ENCODE measurements at places on chromosomes 2 and 18.
A peak's percentile ranks its signal among the peaks of the same experiment; 100 is the strongest.

DNA sequence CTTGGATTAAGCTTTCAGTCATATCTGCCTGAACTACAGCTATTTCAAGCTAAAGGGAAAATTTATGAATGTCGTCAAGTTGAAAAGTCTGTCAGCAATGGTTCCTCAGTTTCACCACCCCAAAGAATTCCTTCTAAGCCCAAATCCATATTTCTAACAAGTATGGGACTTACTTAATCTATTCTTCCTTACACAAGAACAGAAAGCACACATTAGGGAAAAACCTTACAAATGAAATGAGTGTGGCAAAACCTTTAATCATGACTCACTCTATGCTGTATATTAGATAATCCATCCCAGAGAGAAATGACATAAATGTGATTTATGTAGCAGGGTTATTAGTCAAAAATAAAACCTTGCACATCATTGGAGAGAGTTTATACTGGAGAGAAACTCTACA, 78.9 kb downstream of the RAB31 start:
- no peaks in the 10 kb centered on the region for H3K27me3 ChIP-seq
- H3K27ac ChIP-seq, result no peak overlapping the region
- H3K4me1 ChIP-seq, result no peaks in the 10 kb centered on the region

- no peaks in the 10 kb centered on the region for H3K27me3 ChIP-seq
- H3K4me1 ChIP-seq, result no peaks in the 10 kb centered on the region
- H3K4me3 ChIP-seq, result no peak overlapping the region
- no peak for DNase-seq
Observed at GRCh38 chr2:108106731-108107130, 120.4 kb downstream of the SLC5A7 start.

GRCh38 chr2:10884574-10884975, 27.2 kb upstream of the KCNF1 start:
- no peaks in the 10 kb centered on the region for H3K4me1 ChIP-seq
- no peaks in the 10 kb centered on the region for H3K36me3 ChIP-seq
- H3K4me3 ChIP-seq, result no peak overlapping the region
- H3K27me3 ChIP-seq, result no peaks in the 10 kb centered on the region
- no peak overlapping the region for H3K27ac ChIP-seq

GRCh38 chr2:128442891-128443302, 124.2 kb upstream of the HS6ST1 start:
- no peaks in the 10 kb centered on the region for H3K27me3 ChIP-seq
- DNase-seq, result peak; percentile 10
- H3K4me3 ChIP-seq, result no peak overlapping the region
- no peak overlapping the region for H3K27ac ChIP-seq

DNA sequence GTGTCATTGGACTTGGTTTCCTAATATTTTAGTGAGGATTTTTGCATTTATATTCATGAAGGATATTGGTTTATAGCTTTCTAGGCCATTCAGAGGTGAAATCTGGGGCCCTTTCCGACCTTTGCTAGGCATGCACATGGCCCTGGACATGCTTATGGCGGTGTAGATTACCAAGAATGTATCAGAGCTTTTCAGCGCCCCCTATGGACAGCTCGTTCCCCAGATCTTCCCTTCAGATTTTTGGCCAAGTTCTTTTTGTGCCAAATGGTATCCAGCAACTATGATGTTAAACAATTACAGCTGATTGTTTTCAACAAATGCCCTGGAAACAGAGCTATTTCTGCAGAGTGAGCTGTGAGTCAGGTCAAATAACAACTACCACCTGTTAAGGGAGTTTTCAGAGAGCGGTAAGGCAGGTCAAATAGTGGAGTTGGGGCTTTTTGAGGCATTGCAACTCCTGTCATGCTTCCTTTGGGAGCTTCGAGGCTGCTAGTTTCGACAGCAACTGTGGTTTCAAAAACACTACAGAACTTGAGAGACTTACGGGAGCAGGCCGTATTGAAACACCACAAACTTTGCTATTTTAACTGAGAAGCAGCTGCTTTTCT, 188.3 kb downstream of the ZNF516 start:
- no peak for DNase-seq
- H3K27me3 ChIP-seq, result no peaks in the 10 kb centered on the region
- no peak overlapping the region for H3K4me3 ChIP-seq

- H3K4me3 ChIP-seq, result no peak overlapping the region
- DNase-seq, result no peak
- H3K27me3 ChIP-seq, result no peaks in the 10 kb centered on the region
- no peak overlapping the region for H3K27ac ChIP-seq
- H3K4me1 ChIP-seq, result no peaks in the 10 kb centered on the region
Observed at GRCh38 chr18:11002277-11002676, 147.1 kb downstream of the PIEZO2 start.

- no peaks in the 10 kb centered on the region for H3K36me3 ChIP-seq
- no peak for DNase-seq
- H3K27me3 ChIP-seq, result no peaks in the 10 kb centered on the region
- H3K27ac ChIP-seq, result no peak overlapping the region
Observed at GRCh38 chr2:190425221-190425866, 17.2 kb downstream of the MFSD6 start.

- H3K27me3 ChIP-seq, result no peaks in the 10 kb centered on the region
- no peaks in the 10 kb centered on the region for H3K4me1 ChIP-seq
- DNase-seq, result no peak
- H3K4me3 ChIP-seq, result no peak overlapping the region
Observed at GRCh38 chr2:48613211-48613610, 4.4 kb upstream of the GTF2A1L start.

DNA sequence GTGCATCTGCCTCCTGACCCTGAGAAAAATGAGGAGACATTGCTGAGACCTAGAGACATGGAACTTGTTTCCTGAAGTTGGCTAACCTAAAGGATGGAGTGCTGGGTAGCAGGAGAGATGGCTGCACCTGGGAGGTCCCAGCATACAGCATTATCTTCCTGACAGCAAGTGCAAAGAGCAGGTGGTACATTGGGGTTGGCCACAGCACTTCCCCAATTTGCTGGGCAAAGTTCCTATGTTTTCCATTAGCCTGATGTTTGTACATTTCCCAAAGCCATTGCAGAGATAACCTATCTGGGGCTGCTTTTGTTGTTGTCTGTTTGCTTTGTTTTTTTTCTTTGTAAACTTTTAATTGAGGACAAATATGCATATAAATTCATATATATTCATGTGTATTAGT, 296.7 kb downstream of the HRH4 start:
- H3K36me3 ChIP-seq, result no peaks in the 10 kb centered on the region
- no peak overlapping the region for H3K4me3 ChIP-seq
- no peaks in the 10 kb centered on the region for H3K27me3 ChIP-seq
- DNase-seq, result no peak
- H3K4me1 ChIP-seq, result no peaks in the 10 kb centered on the region

DNA sequence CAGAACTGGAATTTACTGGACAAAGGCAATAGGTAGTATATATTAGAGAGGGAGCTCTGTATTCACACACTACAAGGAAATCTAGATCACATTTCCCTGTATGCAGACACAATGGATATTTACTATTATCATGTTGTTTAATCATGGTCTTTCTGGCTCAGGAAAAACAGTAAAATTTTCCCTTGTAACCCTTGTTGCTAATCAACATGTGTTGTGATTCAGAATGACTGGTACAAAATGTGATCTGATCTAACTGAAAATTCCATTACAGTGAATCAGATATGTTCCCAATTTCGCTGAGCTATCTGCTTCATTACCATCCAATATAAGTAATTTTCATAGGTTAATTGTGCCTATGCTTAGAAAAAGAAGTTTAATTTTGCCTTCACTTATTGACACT, 1109.7 kb downstream of the LRP1B start:
- no peak for DNase-seq
- no peaks in the 10 kb centered on the region for H3K27me3 ChIP-seq
- no peak overlapping the region for H3K4me3 ChIP-seq

DNA sequence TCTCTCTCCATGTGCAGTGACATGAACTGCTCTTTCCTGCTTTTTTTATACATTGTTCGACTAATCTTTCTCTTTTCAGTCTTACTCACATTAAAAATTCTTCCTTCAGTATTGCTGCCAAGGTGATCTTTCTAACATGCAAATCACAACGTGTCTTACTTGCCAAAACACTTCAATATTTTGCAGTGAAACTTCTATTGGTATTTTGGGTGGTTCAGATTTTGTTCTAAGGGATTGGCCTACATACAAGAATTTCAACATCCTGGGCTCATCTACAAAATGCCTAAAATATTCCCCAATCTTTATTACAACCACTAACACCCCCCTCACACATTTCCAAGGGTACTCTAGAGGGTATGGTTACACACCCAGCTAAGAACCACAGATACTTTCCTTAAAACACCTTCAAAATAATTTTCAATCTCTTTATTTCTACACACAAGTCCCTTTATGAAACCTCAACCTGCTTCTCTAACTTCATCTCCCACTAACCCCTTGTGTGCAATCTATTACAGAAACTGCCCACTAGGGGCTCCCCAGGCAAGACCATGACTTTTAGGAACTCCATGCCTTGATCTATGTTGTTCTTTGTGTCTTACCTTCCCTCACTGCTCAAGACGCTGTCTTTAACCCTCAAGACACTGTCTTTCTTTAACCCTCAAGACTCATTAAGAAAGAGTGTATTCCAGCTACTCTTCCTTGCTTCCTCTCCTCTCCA, 50.9 kb downstream of the COL3A1 start:
- H3K27ac ChIP-seq, result no peak overlapping the region
- no peaks in the 10 kb centered on the region for H3K36me3 ChIP-seq
- no peak overlapping the region for H3K4me3 ChIP-seq
- no peaks in the 10 kb centered on the region for H3K27me3 ChIP-seq

GRCh38 chr18:55300936-55301531, 287.0 kb downstream of the TCF4 start:
- H3K27me3 ChIP-seq, result no peaks in the 10 kb centered on the region
- no peaks in the 10 kb centered on the region for H3K4me1 ChIP-seq
- no peak overlapping the region for H3K4me3 ChIP-seq
- DNase-seq, result no peak
- H3K27ac ChIP-seq, result no peak overlapping the region

GRCh38 chr2:88059979-88060906, 4.7 kb upstream of the KRCC1 start:
- DNase-seq, result no peak
- H3K27me3 ChIP-seq, result no peaks in the 10 kb centered on the region
- no peaks in the 10 kb centered on the region for H3K36me3 ChIP-seq
- peaks cover 6% of the 10 kb centered on the region for H3K4me1 ChIP-seq

DNA sequence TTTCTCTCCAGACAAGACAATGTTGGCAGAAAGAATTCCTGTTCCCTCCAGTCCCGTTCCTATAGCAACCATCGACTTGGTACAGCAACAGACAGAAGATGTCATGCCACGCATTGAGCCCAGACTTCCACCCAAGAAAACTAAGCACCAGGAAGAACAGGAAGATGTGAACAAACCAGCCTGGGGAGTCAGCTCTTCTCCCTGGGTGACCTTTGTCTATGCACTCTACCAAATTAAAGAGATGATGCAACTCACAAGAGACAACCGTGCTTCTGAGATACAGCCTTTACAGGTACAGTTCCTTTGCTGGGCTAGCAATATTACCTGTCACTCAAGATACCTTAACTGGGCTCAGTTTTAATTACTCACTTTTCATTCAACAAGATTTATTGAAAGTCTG, 37.1 kb downstream of the NEMP2 start:
- no peaks in the 10 kb centered on the region for H3K27me3 ChIP-seq
- DNase-seq, result no peak
- peaks cover 48% of the 10 kb centered on the region for H3K36me3 ChIP-seq
- H3K4me1 ChIP-seq, result no peaks in the 10 kb centered on the region

GRCh38 chr18:64449434-64449833, 300.5 kb upstream of the LINC00305 start:
- H3K4me1 ChIP-seq, result no peaks in the 10 kb centered on the region
- no peaks in the 10 kb centered on the region for H3K36me3 ChIP-seq
- DNase-seq, result no peak
- H3K27me3 ChIP-seq, result no peaks in the 10 kb centered on the region
- no peak overlapping the region for H3K27ac ChIP-seq
- no peak overlapping the region for H3K4me3 ChIP-seq

DNA sequence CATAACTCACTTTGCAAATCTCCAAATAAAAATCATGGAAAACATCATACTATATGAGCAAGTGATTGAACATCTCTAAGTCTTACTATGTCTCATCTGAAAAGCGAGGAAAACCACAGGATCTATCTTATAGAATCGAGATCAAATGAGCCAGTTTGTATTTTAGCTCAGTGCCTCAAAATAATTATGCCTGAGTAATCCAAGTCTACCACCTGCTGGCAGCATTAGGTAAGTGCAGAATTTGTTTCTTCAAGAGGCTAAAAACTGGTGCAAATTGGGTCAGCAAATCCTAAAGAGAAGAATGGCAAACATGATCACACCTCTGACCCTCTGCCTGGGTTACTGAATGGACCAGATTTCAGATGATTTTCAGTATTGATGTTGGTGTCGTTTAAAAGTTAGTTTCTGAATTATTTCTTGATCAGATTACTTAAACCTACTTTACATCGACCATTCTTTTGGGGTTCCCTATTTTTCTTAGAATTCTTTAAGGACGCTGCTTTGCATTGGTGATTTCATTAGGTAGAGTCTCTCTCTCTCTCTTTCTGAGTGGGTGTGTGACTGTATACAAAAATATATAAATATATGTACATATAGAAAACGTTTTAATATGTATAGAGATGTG, 12.7 kb upstream of the FHOD3 start:
- H3K36me3 ChIP-seq, result no peaks in the 10 kb centered on the region
- H3K4me1 ChIP-seq, result no peaks in the 10 kb centered on the region
- H3K27me3 ChIP-seq, result no peaks in the 10 kb centered on the region
- no peak for DNase-seq
- H3K27ac ChIP-seq, result no peak overlapping the region

DNA sequence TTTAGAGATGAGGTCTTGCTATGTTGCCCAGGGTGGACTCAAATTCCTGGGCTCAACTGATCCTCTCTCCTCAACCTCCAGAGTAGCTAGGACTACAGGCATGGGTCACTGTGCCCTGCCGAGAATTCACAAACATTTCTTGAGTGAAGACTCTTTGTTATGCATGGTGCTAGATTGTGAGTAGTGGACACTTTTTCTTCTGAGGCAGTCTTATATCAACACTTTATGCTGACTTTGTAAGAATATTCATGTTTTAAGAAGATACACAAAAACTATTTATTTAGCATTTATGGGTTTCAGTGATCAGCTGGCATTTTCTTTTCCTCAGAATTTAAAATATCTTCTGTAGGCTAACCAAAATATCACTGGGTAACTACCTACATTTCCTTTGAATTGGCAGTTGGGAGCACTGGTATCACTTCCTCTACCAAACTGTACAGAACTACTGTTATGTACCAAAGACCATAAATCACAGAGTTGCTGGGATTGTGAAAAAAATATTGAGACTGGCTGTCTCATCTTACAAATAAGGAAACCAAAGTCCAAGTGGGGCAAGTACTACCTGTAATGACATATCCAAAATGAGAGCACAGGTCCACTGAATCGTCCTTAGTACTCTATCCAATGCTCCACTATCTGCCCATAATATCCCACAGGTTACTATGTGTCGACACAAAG, 34.0 kb downstream of the DOCK10 start:
- no peak for DNase-seq
- H3K36me3 ChIP-seq, result no peaks in the 10 kb centered on the region
- no peak overlapping the region for H3K4me3 ChIP-seq
- no peaks in the 10 kb centered on the region for H3K27me3 ChIP-seq

- H3K4me3 ChIP-seq, result no peak overlapping the region
- H3K27me3 ChIP-seq, result no peaks in the 10 kb centered on the region
- no peak overlapping the region for H3K27ac ChIP-seq
- H3K36me3 ChIP-seq, result no peaks in the 10 kb centered on the region
- DNase-seq, result no peak
Observed at GRCh38 chr2:231807020-231807419, 20.8 kb downstream of the COPS7B start.
